ENCODE measurements at places on chromosomes 2 and 18. TPM values are rescaled to one million over a fixed set of nuclear protein-coding genes. Genes with fewer than 3 reads are reported as not detected.

The UGT1A10 gene
- 0.18 TPM for total RNA-seq

The MYOM1 gene
- total RNA-seq = 0.09 TPM

The SPP2 gene
- total RNA-seq = not detected

The SGO2 gene
- total RNA-seq = 14.9 TPM

The RNF125 gene
- 0.18 TPM for total RNA-seq

The CCDC150 gene
- 5.6 TPM for total RNA-seq

The FAM110C gene
- 0.12 TPM for total RNA-seq

The ST8SIA3 gene
- total RNA-seq = not detected

The CSRNP3 gene
- total RNA-seq = not detected

The DPYSL5 gene
- 7.5 TPM for total RNA-seq

The GAL3ST2 gene
- total RNA-seq = 0.33 TPM

The ANKRD29 gene
- total RNA-seq = 16.7 TPM

The HOXD4 gene
- 0.56 TPM for total RNA-seq

The CRYGD gene
- not detected for total RNA-seq

The ILKAP gene
- total RNA-seq = 43.4 TPM

The BOD1L2 gene
- not detected for total RNA-seq

The FTCDNL1 gene
- 2.6 TPM for total RNA-seq

The CD8B2 gene
- total RNA-seq = not detected

The HAAO gene
- total RNA-seq = not detected

The ADAM23 gene
- total RNA-seq = 12.6 TPM

The STARD7 gene
- 84.8 TPM for total RNA-seq
